ENCODE measurements at places on chromosomes 4 and X.
A peak's percentile ranks its signal among the peaks of the same experiment; 100 is the strongest.

DNA sequence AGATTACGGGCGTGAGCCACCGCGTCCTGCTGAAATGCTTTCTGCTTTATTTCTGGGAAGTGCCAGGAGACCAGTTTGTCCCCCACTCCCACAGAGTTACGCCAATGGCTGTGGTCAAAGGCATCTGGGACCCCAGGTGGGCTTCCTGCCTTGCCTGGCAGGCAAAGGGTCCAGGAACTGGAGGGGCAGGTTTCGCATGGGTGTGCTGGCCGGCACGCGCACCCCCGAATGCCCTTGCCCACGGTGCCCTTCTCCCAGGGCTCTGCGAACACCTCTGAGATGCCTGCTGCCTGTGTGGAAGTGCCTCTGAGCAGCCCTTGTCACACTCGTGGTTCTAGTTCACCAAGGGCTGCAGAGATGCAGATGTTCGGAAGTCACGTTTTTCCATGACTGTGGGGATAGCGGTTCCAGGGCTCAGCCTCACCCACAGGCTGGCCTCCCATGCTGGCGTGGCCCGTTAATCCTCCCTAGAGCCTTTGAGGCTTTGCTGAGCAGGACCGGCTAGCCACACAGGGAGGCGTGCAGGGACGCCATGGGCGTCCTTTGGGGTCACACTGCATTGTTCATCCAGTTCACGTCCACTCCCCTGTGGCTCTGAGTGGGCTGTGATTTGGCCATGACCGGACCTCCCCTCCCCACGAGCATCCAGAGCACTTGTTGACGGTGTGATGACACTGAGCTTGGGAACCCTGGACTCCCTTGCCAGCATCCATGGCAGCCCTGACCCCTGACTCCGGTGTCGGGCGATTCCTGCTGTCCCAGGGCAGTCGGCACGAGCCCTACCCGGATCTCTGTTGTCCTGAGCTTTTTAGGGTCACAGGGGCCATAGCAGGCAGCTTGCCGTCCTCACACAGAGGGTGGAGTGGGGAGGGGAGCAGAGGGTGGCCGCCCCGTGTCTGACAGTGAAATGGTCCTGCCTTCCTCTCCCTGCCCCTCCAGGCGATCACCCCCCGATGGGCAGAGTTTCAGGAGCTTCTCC lies 12.7 kb upstream of the ADD1 start:
- no peak for DNase-seq

DNA sequence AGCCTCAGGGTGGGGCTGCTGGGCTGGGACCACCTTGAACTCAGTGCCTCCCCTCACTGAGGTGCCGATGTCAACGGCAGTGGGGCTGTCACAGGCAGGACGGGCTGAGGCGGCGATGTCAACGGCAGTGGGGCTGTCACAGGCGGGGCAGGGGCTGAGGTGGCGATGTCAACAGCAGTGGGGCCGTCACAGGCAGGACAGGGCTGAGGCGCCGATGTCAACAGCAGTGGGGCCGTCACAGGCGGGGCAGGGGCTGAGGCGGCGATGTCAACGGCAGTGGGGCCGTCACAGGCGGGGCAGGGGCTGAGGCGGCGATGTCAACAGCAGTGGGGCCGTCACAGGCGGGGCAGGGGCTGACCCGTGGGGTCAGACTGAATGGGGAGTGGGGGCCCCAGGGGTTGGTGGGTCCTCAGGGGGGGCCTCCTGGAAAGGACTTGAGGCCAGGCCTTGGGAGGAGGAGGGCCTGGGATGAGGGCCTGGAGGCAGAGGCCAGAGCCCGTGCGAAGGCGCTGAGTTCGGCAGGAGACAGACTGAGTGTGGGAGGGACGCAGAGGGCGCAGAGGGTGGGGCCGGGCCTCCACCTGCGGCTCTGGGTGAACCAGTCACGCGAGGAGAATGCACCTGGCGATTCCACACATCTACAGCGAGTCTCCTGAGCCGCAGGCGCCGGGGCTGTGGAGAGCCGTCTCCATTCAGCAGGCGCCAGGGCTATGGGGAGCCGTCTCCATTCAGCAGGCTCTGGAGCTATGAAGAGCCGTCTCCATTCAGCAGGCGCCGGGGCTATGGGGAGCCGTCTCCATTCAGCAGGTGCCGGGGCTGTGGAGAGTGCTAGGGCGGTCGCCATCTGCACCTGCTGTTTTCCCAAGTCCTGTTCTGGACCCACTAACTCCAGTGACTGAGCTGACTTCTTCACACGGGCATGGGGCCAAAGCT lies 22.9 kb downstream of the ATP5ME start:
- no peak for DNase-seq

GRCh38 chrX:111778591-111778990 lies 97.4 kb upstream of the TRPC5OS start:
- no peak for DNase-seq

GRCh38 chr4:67436742-67437141 lies 108.6 kb downstream of the CENPC start:
- no peak for DNase-seq

GRCh38 chr4:7521666-7522065 lies 86.9 kb upstream of the PSAPL1 start:
- DNase-seq, result no peak

GRCh38 chrX:12877386-12877785 lies 10.5 kb downstream of the TLR7 start:
- peak; percentile 70 for DNase-seq

DNA sequence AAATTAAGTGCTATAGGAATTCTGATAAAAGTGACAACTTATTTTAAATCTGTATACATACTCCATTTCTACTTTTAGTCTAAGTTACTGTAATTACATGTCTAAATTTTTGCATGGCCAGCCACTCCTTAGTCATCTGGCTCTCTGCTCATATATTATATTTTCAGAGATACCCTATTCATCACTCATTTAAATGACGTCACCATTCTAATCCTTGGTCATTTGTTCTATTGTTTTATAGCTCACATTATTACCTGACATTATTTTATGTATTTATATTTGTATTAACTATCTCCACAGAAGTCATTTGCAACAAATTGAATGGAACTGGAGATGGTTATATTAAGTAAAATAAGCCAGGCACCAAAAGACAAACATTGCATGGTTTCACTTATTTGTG lies 179.6 kb upstream of the CXorf51A start:
- DNase-seq, result no peak

DNA sequence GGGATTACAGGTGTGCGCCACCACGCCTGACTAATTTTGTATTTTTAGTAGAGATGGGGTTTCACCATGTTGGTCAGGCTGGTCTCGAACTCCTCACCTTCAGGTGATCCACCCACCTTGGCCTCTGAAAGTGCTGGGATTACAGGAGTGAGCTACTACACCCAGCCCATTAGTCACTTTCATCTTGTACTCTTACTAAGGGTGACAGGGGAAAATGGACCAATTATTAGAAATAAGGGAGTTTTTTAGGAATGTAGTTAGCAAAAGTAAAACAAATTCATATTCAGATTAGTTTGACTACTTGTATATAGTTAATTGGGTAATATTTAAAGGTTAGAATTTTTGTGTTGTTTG lies 26.1 kb downstream of the SMARCA5 start:
- DNase-seq, result no peak

DNA sequence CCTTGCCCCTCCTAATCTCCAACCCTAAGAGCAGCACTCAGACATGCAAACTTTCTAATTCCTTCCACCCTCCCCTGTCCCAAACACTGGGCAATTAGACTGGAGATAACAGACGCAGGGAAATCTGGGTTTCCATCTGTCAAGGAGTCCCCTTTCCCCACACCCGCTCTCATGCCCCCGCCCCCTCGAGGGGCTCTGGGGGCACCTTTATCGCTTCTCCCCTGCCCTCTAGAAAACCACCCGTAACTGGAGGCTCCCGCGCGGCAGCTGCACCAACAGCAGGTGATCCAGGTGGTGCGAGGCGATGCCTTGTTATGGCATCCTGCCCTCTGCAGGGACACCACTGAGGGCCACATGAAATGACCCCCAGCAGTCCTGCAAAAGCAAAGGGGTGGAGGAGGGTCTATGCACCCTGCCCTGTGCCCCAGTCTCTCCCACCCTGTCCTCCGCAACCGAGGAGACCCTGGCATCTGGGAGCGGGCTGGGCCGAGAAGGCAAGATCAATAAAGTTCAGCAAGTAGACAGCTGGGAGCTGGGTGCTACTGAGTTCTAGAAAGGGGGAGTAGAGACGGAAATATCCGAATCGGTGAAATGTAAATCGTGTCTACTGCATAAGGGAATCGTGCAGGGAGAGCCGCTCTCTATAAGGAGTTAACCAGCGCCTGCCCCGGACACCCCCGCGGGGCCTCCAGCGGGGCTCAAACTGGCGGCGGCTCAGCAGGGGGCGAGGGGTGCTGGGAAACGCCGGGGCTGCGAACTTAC lies 1.6 kb downstream of the KCTD8 start:
- DNase-seq, result no peak

DNA sequence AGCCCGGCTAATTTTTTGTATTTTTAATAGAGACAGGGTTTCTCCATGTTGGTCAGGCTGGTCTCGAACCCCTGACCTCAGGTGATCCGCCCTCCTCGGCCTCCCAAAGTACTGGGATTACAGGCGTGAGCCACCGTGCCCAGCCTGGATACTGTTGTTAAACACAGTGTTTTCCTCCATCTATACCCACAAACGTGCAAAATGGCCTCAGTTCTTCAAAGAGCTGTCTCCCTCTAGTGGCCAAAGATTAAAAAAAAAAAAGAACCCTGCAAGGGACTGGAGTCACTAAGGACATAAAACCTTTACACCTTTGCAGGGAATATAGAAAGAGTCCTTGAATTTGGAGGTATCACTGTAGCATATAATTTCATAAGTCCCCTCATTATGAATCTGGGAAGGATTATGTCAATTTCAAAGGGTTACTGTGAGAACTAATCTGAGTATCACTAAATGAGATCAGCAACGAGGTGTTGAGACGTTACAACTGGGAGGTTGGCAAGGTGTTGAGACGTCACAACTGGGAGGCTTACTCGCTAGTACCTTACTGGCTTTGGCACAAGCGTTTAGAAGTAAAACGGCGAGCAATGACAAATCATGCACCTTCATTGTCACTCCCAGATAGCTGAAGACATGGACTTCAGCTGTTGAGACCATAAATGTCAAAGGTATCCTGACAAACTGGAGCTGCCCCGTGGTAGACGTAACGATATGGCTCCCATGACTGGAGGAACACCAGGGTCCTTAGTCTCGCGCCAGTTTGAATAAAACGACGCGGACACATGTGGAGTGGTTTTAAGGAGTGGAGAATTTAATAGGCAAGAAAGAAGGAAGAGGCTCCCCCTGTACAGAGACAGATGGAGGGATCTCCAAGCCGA lies 33.4 kb upstream of the ENPP6 start:
- DNase-seq, result peak; percentile 49

DNA sequence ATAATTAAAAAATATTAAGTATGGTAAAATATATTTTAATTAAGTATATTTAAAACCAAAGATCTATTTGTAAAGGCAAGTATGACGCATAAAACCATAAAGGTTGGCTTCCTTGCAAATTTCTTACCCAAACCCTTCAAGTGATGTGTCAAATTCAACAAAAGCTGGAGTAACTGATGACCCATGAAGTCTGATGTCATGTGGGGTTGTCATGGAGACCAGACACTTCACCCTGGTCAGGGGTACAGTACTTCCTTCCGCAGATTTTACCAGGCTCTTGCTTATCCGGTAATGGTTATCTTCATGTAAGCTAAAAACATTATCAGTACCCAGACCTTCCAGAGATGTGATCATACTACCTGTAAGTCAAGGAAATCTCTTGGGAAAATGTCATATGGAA lies 170.1 kb downstream of the WDFY3 start:
- peak; percentile 19 for DNase-seq

GRCh38 chrX:17167915-17168314 lies 207.1 kb upstream of the NHS start:
- no peak for DNase-seq

GRCh38 chr4:24248674-24249630 lies 335.4 kb downstream of the DHX15 start:
- no peak for DNase-seq

GRCh38 chr4:183074288-183074990 lies 24.6 kb upstream of the WWC2 start:
- no peak for DNase-seq

- DNase-seq, result no peak
These were observed 29.9 kb downstream of the SOWAHB start for GRCh38 chr4:76867880-76868655.

DNA sequence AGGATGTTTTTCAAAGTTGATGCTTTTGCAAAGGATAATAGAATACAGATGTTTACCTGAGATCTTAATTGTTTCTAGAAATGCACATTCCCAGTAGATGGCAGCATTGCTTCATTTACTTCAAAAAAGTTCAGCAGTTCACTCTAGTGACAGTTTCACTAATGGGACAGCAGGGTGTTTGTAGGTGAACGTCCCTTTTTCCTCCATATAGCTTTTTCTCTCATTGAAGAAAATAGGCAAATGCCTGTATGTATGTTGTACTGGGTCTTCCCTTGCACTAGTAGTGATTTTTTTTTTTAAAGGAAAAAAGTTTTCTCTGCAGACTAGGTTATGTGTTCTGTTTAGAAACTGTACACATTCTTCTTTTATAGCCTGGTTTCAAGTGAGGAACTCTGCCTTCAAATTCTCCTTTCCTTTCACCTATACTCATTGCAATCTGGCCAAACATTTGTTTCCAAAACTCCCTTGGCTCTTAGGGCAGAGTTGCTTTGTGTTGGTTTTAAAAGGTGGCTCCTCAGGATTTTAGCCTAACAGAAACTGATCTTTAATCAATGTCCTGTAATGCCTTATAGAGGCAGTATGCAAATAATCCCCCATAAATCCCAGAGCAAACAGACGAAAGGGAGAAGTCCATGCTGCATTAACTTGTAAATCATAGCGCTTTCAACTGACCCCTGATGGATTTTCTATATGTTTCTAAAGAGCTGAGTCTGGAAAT lies 86.3 kb downstream of the EGF start:
- DNase-seq, result peak; percentile 59

- DNase-seq, result no peak
These were observed 21.1 kb upstream of the GPR34 start for GRCh38 chrX:41667631-41668030.

DNA sequence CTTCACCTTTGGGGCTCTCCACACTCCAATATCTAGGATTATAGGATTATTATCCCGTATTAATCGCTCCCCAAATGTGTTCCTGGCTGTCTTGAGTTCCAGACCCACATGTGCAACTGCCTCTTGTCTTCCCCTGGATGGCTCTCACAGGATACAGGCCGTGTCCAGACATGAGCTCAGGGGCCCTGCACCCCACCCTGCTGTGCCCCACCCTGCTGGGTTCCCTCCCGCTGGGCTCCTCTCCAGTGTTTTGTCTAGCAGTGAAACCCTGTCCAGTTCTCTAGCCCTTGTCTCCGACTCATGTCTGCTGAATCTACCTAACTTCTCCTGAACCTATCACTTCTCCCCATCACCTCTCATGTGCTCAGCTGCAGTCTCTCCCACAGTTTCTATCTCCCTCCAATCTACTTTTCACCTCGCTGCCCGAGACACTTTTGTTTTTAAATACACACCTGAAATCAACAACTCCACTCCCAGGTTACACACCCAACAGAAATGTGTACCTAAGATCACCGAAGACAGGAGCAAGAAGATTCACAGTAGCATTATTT lies 2.0 kb downstream of the RNF212 start:
- DNase-seq, result no peak

DNA sequence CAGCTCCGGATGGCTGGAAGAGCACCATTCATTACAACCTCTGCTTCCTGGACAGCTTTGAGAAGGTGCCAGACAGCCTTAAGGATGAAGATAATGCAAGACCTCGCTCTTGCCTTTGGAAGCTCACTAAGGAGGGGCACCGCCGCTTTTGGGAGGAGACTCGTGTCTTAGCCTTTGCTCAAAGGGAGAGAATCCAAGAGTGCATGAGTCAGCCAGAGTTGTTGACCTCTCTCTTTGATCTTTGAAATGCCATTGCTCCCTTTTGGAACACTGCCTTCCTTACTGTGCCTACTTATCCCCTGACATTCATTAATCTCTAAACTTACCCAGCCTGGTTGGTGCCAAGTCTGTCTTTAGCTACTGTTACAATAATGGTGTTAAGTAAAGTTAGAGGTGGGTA lies 1.2 kb downstream of the FOXR2 start:
- DNase-seq, result no peak

Data from endothelial cell of umbilical vein (primary cell).